ENCODE measurements at places on chromosomes 12 and 14. TPM values are rescaled to one million over a fixed set of nuclear protein-coding genes. Genes with fewer than 3 reads are reported as not detected.

ATG101 gene
- 54.5 TPM for total RNA-seq

GPRC5A gene
- 7.0 TPM for total RNA-seq

C1QL4 gene
- total RNA-seq = not detected

SYNDIG1L gene
- total RNA-seq = not detected

KIF26A gene
- 2.2 TPM for total RNA-seq

BCL7A gene
- 0.75 TPM for total RNA-seq

KRAS gene
- total RNA-seq = 7.6 TPM

LRRK2 gene
- total RNA-seq = 1.9 TPM

LHX5 gene
- total RNA-seq = not detected

NDUFA9 gene
- 59.2 TPM for total RNA-seq
